Hepatocyte (in vitro differentiated cells): ENCODE measurements at places on chromosomes 2 and 18. TPM values are rescaled to one million over a fixed set of nuclear protein-coding genes. Genes with fewer than 3 reads are reported as not detected.

MPV17 gene
- polyA plus RNA-seq: 111 and 131 TPM in 2 replicates

PLEKHB2 gene
- 45.9 and 54.0 TPM in 2 replicates for polyA plus RNA-seq

PSD4 gene
- 11.5 and 15.1 TPM in 2 replicates for polyA plus RNA-seq

AQP12A gene
- polyA plus RNA-seq: not detected in 2 replicates

TRPM8 gene
- polyA plus RNA-seq: 0.16 and 0.33 TPM in 2 replicates

TUBA4B gene
- not detected in 2 replicates for polyA plus RNA-seq

DNA sequence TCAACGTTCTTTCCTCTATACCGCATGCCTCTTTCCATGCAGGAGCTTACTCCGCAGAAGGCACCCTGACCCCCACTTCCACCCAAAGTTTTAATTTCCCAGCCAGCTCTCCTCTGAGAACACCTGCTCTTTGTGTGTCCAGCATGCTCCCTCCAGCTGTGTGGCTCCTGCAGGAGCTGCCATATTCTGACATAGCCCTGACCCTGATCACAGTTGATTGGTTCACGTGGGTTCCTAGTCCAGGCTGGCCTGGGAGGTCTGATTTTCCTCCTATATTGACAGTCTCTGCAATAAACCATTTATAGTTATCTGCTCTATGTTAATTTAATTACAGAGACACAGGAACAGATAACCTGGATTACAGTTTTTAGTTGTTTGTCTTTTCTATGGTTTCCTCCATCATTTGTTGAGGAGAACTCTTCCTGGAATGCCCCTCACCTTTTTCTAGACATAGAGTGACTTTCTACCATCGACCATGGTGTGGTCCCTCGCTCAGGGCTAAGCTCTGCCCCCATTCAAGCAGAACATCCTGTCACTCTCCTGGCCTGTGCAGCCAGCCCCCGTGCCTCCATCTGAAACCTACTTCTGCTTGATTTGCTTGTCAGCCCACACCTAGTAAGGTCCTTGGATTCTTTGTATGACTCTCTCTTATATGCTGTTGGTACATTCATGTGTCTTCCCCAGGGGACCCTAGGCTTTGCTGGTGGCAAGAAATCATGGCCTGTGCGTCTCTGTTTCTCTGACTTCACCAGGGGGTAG, 231.5 kb downstream of the LPIN1 start:
- no peak for DNase-seq
- H3K27ac ChIP-seq: no peak overlapping the region
- H3K4me1 ChIP-seq: no peaks in the 10 kb centered on the region
- no peaks in the 10 kb centered on the region for H3K27me3 ChIP-seq

DNA sequence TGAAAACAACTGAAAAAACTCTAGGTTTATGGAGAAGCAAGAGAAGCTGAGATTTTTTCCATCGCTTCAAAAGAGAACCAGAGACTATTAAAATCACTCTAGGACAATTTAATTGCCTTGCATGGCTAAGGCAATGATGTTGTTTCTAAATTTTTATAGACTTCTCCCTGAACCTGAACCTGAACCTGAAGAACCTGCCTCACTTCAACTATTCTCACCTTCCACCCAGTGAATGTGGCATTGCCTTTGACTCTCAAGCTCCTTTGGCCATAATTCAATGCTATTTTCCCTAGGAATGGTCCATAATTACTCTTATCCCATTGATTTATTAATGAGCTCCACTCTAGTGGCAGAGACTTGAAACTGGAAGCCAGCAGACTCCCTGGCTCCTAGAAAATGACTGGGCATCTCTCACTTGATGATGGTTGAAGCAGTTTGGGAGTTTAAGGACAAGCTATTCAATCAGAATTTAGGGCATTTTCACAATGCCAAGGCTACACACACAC, 303.8 kb upstream of the UBE2E3 start:
- H3K27ac ChIP-seq: no peak overlapping the region
- no peak overlapping the region for H3K4me3 ChIP-seq
- no peaks in the 10 kb centered on the region for H3K4me1 ChIP-seq
- H3K36me3 ChIP-seq: no peaks in the 10 kb centered on the region
- no peak for DNase-seq
- no peaks in the 10 kb centered on the region for H3K27me3 ChIP-seq

DNA sequence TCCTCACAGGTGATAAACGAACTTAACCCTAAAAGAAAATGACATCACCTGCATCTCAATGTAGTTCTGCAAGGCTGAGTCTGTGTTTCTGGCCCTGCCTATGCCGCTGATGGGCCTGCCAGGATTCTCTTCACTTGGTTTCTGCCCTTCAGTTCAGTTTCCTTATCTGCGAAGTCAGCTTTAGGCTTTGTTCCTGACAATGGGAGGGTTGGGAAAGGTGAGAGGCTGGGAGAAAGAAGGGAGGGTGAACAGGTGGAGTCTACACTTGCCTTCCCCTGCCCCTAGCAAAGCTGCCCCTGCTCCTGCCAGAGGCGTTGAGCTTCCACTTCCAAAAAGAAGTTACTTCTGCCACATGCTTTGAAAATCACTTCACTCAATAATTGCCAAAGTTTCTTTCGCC, 124.0 kb upstream of the APCDD1 start:
- no peak overlapping the region for H3K4me3 ChIP-seq
- H3K36me3 ChIP-seq: no peaks in the 10 kb centered on the region
- no peaks in the 10 kb centered on the region for H3K4me1 ChIP-seq
- DNase-seq: no peak

DNA sequence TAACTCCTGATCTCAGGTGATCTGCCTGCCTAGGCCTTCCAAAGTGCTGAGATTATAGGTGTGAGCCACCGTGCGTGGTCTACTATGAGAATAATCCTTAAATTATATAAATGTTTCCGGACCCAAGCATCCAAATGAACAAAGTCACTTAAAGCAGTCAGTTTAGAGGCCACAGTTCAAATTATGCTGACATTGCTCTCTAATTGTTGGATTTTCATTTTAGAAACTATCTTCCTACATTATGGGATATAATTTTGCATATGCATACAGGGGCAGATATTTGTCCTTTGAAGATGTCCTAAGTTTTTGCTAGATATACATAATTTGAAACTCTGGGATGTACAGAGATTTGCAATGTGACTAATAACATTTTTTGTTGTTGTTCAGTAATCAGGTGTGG, 390.1 kb downstream of the RND3 start:
- DNase-seq: no peak
- peak overlapping the region; percentile 50 for H3K27ac ChIP-seq
- H3K4me1 ChIP-seq: peaks cover 15% of the 10 kb centered on the region
- H3K36me3 ChIP-seq: no peaks in the 10 kb centered on the region
- H3K27me3 ChIP-seq: no peaks in the 10 kb centered on the region

DNA sequence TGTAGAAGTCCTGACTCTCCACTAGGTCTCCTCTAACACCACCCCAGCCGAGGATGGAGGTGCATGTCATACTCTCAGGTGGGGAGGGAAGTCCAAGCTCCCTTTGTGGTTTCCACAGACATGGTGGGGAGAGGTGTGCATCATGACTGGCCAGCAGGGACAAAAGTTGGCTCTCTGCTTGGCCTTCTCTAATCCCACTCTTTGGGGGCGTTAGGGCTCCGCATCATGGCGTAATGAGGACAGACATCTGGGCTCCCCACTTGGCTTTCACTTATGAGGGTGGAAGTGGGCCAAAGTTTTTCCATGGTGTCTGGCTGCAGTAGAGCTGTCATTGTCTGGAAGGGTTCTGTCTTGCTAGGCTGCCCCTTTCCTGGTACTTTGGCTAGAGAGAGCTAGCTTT, 80.7 kb upstream of the DAPL1 start:
- DNase-seq: no peak
- no peak overlapping the region for H3K27ac ChIP-seq
- no peaks in the 10 kb centered on the region for H3K27me3 ChIP-seq
- H3K4me3 ChIP-seq: no peak overlapping the region

DNA sequence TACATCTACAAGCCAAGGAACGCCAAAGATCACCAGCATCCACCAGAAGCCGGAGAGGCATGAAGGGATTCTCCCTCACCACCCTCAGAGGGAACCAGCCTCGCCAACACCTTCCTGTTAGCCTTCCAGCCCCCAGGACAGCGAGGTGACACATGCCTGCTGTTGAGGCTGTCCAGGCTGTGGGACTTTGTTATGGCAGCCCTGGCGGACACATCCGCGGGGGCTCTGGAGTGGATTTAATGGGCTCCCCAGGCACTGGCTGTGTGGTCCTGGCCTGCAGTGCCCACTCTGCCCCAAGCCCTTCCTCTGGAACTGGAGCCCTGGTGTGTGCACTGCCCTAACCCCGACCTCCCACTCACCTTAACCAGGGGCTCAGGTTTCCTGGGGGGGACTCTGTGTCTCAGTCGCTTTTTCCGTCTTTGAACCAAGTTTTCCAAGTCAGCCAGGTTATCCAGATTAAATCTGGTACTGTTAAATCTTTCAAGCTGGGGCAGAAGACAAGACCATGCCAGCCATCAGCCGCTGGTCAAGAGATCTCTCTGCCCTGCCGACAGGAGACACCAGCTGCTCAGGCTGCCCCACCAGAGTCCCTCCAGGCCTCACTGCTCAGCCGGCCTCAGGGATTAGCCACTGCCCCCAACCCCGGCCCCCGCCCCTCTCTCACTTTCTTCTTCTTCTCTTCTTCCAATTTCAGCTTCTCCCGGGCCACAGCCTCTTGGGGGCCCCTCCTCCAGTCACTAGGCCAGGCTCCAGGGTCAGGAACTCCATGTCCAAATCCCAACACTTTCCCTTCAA, 1.9 kb downstream of the ANKRD23 start:
- H3K36me3 ChIP-seq: no peaks in the 10 kb centered on the region
- H3K27me3 ChIP-seq: no peaks in the 10 kb centered on the region
- DNase-seq: no peak

DNA sequence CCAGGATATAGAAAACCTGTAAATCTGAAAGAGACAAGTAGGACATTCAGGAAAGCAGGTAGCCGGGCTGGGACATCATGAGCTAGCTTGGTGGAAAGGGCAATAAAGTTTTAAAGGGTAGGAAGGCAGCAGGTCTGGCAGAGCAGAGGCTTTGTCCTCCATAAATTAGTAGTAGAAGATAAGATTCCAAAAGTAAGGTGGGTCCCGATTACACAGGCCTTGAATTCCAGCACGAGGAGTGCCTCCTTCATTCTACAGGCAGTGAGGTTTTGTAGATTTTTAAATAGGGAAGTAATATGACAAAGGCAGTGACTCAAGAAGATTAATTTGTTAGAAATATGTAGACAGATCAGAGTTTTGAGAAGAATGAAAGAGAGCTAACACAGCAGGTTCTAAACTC, 160.7 kb downstream of the DTNB start:
- H3K27ac ChIP-seq: peak overlapping the region; percentile 71
- H3K27me3 ChIP-seq: no peaks in the 10 kb centered on the region
- H3K36me3 ChIP-seq: no peaks in the 10 kb centered on the region

DNA sequence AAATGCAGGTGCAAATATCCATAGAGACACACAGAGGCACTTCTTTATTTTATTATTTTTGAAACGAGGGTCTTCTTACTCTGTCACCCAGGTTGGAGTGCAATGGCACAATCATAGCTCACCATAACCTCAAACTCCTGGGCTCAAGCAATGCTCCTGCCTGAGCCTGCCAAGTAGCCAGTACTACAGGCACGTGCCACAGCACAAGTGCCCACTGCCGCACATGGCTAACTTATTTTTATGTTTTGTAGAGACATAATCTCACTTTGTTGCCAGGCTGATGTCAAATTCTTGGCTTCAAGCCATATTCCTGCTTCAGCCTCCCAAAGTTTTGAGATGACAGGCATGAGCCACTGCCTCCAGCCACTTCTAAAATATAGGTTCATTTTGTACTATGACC, 537.6 kb downstream of the THSD7B start:
- H3K4me3 ChIP-seq: no peak overlapping the region
- no peaks in the 10 kb centered on the region for H3K36me3 ChIP-seq
- DNase-seq: no peak
- H3K4me1 ChIP-seq: no peaks in the 10 kb centered on the region
- no peak overlapping the region for H3K27ac ChIP-seq
- no peaks in the 10 kb centered on the region for H3K27me3 ChIP-seq

GRCh38 chr2:57615855-57616556, 430.6 kb upstream of the VRK2 start:
- H3K27ac ChIP-seq: no peak overlapping the region
- no peaks in the 10 kb centered on the region for H3K4me1 ChIP-seq
- no peaks in the 10 kb centered on the region for H3K27me3 ChIP-seq
- H3K4me3 ChIP-seq: no peak overlapping the region
- DNase-seq: no peak

GRCh38 chr2:210756855-210757254, 200.5 kb downstream of the CPS1 start:
- no peaks in the 10 kb centered on the region for H3K4me1 ChIP-seq
- no peaks in the 10 kb centered on the region for H3K36me3 ChIP-seq
- no peak overlapping the region for H3K27ac ChIP-seq
- no peak overlapping the region for H3K4me3 ChIP-seq

DNA sequence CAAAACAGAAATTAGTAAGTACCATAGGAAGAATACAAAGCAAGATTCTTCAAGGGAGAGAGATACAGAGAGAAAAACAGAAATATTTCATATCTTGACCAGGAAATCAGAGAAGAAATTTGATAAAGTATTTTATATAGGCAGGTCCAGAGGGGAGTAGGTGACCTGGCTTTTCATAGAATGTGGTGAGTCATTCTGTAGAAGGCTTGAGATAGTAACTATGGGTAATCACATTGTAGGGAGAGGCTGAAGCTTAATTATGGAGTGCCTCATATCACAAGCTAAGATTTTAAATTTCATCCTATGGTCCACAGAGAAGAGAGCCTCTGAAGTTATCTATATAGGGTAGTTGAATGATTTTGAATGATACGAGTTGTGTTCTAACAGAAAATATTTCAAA, 195.0 kb upstream of the CYRIA start:
- no peaks in the 10 kb centered on the region for H3K27me3 ChIP-seq
- no peak overlapping the region for H3K4me3 ChIP-seq
- H3K4me1 ChIP-seq: no peaks in the 10 kb centered on the region
- no peak for DNase-seq
- H3K36me3 ChIP-seq: no peaks in the 10 kb centered on the region
